HS-5 (cell line): ENCODE measurements at places on chromosomes 11 and 22.
A peak's percentile ranks its signal among the peaks of the same experiment; 100 is the strongest.

- DNase-seq, result no peak
These were observed 442.9 kb upstream of the RAG2 start for GRCh38 chr11:37040921-37041320.

DNA sequence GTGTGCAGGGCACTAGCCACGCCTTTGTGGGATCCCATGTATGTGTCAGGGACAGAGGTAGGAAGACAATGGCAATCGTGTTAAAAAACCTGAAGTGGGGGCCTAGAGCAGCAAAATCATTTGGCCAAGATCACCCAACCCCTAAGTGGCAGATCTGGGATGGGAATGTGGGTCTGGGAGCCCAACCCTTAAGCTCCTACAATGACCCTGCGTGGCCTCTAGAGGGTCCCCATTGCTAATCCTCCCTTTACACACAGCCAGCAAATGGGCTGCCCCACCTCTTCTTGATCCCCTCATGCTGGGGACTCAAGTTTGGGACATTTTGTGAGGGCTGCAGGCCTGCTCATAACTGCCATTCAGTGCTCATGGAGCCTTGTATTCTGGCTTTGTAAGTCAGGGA, 73.2 kb upstream of the SUSD2 start:
- DNase-seq, result no peak

- DNase-seq, result no peak
These were observed 42.1 kb downstream of the RIBC2 start for GRCh38 chr22:45455621-45456020.

- no peak for DNase-seq
These were observed 12.9 kb downstream of the EHD1 start for GRCh38 chr11:64865286-64866172.

- no peak for DNase-seq
These were observed 11.1 kb downstream of the MICAL2 start for GRCh38 chr11:12121517-12121916.

- no peak for DNase-seq
These were observed 32.8 kb downstream of the KCNC1 start for GRCh38 chr11:17767301-17767885.

- DNase-seq, result no peak
These were observed 433.0 kb downstream of the INSC start for GRCh38 chr11:15547685-15548084.

DNA sequence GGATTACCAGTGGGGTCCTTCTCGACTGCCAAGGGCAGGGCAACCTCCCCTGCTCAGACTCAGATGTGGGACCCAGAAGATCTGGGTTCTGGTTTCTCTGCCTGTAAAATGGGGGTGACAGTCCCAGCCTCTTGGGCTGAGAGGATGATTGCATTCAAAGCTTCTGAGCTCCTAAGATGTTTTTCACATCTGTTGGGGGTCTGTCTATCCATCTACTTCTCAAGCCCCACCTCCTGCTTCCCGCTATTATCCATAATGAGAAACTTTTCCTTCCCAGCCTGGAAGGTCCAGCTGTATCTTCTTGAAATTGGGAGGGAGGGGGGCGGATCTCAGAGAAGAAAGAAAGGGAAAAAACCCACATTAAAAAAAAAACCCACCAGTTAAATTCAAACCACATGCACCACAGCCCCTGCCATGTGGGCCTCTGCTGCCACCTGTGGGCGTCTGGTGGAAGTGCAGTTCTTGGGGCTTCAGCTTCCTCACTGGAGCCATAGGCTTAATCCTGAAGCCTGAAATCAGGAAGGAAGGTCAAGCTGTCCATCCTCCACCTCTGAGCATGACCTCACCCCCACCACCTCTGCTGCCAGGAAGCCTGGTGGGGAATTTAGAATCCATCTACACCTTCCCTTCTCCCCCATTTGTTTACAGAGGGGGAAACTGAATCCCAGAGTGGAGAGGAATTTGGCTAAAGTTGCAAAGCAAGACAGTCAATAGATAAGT, 27.3 kb downstream of the ARHGEF17 start:
- peak; percentile 60 for DNase-seq

GRCh38 chr22:30826670-30827355, 132.1 kb downstream of the OSBP2 start:
- no peak for DNase-seq

- no peak for DNase-seq
These were observed 425.6 kb downstream of the SHANK2 start for GRCh38 chr11:70826541-70827335.

DNA sequence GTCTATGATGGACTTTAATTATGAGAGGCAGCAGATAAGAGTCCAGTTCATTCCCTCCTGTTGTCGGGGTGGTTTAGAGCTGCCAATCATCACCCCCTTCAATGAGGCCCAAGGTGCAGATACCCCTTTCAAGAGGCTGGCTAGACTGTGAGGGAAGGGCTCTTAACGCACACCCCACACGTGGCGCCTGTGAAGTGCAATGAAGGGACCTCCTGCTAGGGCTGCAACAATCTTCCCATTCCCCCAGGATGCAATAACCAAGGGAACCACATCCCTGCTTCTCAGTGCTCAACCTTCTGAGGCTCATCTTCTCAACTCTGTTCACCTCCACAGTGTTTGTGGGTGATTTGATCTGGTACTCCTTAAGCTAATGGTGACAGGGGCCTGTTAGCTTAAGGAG, 19.0 kb downstream of the TENM4 start:
- no peak for DNase-seq

DNA sequence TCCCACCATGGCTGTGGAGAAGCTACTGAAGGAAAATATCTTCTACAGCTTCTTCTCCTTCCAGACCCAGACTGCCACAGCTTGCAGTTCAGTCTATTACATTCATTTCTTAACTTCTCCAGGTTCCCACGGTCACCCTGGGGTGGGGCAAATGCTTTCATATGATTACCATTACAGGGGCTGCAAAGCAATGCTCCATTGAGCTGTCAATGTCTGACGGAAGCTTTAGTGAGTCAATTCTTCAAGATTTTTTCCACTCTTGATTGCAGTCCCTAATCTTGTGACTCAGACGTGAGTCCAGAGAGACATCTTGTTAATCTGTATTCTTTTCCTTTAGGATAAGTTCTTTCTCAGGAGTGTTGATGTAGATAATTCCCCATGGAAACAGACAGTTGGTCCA, 233.4 kb upstream of the DDI1 start:
- DNase-seq, result no peak

DNA sequence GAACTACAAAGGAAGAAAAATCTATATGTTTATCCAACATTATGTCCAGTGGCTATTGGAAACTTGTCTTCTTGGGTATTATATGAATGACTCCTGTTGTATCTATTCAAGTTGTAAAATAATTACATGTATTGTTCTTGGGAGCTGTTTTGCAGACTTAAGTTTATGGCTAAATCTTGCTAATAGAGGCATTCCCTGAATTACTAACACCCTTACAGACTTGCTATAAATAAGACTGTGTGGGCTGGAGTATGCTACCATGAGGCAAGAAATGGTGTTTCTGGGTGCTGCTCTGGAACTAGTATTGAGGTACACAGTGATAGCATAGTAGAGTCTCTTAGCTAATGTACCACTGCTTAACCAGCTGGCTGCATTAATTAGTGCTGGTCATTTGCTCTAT, 155.1 kb downstream of the HIPK3 start:
- no peak for DNase-seq

DNA sequence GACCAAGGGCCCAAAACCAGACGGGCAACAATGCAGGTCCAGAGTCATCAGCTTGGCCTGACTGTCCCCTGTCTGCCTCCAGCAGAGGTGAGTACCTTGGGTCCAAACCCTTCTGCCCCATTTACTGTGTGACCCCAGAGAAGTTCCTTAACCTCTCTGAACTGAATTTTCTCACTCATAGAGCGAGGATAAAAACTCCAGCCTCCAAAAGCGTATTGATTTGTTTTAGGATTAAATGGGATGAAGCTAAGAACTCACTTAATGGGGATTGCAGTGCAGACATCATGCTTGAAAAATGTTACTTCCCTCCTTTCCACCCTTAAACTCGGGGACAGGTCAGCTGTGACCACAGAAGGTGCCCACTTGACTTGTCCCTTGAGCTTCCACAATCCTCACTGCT, 22.6 kb downstream of the IGLL1 start:
- no peak for DNase-seq

GRCh38 chr11:6559369-6559768, 44.0 kb downstream of the RRP8 start:
- no peak for DNase-seq

DNA sequence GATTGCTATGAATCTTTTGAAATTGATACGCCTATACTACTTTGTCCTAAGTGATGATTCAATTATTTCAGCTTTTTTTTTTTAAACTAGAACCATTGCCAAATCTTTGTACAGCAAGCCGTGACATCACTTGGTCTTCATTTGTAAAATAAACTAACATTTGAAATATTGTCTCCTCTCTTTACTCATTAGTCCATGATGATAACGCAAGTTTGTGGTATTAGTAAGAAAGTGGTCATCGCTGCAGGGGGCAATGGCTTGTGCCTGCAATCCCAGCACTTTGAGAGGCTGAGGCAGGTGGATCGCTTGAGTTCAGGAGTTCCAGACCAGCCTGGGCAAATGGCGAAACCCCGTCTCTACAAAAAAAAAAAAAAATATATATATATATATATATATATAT, 12.9 kb upstream of the ARHGAP42 start:
- DNase-seq, result no peak

GRCh38 chr11:119680541-119681360, 48.2 kb downstream of the NECTIN1 start:
- no peak for DNase-seq

DNA sequence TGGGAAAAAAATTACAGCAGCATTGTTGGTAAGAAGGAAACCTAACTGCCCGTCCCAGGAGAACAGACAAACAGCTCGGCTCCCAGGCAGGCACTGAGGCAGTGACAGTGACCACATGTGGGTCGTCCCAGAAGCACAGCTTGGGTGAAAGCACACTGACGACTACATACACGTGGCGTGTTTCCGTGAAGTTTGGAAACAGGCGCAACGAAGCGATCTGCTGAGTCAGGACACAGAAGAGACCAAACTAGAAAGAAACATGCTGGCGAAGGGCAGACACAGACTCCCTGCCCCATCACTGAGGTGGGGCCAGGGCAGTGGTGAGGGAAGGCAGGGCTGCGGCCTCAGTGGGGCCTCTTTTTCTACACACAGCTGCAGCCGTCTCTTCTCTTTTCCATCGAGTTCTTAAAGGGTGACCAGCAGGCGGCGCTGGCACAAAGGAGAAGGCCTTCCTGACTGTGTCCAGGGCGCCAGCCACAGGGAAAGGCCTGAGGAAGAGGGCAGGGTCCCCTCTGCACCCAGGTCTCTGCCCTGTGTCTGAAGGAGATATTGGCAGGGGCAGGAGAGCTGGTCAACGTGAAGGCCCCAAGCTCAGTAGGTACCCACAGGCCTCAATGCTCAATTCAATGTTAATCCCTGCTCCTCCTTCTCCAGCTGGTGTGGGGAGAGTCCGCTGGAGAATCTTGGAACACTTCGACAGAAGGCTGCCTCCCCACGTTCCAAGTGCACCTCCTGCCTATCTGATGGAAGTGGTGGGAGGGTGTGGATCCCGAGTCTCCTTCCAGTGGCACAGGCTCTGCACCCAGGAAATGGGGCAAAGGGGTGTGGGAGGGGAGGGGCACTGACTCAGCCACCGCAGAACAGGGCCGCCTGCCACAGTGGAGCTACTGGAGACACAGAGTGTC, 19.9 kb downstream of the CARS1 start:
- DNase-seq, result no peak

DNA sequence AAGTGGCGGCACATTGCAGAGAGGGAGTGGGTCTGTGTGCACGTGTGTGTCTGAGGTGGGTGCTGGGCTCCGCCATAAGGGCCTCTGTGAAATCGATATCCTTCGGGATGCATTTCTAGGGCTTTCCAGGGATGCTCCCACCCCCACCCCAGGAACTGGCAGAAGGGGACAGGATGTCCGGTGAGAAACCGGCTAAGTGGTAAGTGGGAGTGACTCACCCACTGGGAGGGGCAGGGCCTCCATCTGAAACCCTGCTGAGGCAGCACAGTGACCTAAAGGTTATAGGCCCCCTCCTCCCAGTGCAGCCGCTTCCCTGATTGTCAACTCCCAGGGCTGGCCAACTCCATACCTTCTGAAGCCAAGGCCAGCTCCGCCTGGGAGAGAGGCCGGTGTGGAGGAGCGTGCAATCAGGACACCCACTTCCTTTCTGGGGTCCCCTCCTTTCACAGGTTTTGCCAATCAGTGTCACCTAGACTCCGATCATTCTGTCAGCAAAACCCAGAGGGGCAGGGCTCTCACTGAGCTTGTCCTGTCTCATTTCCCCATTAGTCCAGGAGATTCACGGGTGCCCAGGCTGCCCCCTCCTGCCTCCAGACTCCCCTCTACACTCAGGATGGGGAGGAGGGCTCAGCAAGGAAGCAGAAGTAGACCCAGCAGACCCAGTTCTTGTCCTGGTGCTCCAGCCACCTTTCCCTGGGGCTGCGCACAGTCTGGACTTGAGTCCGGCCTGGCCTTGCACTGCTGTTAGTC, 44.5 kb downstream of the NECTIN1 start:
- peak; percentile 26 for DNase-seq

DNA sequence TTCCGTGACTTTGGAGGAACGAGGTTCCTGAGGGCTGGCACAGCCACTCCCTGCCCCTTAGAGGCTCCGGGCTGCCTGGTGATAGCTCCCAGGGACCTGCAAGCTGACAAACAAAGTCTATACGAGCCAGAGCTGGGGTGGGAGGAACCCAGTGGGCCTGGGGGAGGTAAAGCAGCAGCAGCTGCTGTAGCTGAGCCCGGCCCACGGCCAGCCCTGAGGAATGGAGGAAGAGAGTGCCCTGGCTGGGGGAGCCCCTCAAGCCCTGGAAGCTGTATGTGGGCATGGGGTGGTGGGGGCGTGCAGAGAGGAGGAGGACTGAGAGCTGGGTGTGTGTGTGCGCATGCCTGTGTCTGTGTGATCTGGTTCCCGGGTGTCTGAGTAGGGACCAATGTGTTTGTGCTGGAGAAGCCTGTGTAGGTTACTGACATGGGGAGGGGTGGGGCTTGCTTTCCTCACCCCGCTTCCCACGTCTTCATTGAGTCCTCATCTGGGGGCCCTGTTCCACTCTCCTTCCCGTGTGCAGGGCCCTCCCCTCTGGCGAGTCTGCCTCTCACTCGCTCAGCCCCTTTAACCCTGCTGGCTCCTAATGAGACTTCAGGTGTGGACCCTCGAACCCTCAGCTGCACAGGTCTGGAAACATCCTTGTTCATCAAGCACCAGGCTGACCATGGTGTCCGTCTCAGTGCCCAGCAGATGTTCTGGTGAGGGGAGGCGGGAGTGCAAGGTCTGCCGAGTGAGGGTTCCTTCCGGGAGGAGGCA, 10.8 kb downstream of the ST3GAL4 start:
- DNase-seq, result no peak

GRCh38 chr11:31816468-31817053, 5.4 kb upstream of the PAX6 start:
- no peak for DNase-seq
